ENCODE measurements at places on chromosomes 6 and 20.

DNA sequence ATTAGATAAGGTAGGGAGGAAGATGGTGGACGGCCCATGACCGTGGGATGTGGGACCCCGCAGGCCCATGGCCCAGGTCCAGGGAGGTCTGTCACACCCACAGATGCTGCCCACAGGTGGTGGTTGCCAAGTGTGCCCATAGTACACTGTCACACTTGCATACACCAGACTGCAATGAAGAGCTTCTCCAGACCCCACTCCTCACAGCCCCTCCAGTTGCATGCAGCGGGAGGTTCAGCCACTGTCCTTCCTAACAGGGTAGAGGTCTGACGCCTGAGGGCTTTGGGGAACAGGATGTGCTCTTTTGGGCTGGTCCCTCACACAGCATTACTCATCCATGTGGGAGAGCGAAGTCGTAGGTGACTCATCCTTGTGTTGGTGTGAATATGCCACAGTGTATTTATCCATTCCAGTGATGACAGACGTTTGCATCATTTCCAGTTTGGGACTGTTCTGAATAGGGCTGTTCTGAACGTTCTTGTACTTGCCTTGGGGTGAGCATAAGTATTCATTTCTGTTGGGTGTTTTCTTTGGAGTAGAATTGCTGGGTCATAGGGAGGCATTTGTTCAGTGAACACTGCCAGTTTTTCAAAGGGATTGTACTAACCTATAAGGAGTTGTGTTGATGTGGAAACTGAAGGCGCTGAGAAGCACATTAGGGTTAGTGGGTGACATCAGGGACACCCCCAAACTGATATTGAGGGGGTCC, 10.1 kb upstream of the PYGB start:
- DNase-seq = peak; percentile 99

- DNase-seq = no peak
Measured at GRCh38 chr6:23097566-23097965, 528.2 kb downstream of the HDGFL1 start.

- no peak for DNase-seq
Measured at GRCh38 chr20:37992802-37993409, 40.4 kb downstream of the TTI1 start.

- no peak for DNase-seq
Measured at GRCh38 chr6:24188578-24189080, 62.6 kb downstream of the NRSN1 start.

GRCh38 chr6:7591770-7592169, 1.8 kb downstream of the SNRNP48 start:
- no peak for DNase-seq

GRCh38 chr6:89048985-89049384, 31.6 kb upstream of the PNRC1 start:
- DNase-seq = no peak

- no peak for DNase-seq
Measured at GRCh38 chr6:35047265-35048011, 93.7 kb downstream of the TCP11 start.

DNA sequence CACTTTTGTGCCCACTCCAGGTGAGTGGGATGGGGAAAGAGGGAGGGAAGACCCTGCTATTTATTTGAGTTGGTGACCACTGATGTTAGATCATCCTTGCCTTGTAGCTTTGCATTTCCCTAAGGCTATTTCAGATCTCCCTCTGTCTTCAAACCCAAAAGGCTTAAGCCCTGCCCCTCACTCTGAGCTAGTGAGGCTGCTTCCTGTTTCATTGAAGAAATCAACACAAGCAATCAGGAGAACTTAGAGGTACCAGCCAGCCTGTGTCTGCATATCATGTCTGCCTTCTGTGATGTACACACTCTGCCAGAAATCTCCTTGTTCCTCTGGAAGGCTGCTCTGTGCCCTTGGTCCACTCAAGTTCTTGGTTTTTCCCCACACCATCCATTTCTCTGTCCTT, 135.3 kb downstream of the ARID1B start:
- no peak for DNase-seq

DNA sequence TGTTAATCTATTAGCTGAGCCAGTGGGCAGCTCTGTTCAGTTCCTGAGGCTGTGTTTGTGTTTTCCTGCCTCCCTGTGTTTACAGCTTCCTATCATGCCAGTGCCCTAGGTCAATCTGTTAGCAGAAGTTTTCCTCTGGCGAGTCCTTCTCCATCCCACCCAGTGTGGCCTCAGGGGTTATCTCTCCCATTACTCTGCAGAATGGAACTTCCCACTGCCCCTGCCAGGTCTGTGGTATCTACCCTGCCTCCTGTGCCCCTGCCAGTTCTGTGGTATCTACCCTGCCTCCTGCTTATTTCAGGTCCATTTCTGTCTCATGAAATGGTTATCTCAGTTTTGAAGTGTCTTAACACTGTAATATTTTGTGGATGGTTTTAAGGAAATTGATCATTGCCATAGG, 63.1 kb downstream of the SLX4IP start:
- no peak for DNase-seq

DNA sequence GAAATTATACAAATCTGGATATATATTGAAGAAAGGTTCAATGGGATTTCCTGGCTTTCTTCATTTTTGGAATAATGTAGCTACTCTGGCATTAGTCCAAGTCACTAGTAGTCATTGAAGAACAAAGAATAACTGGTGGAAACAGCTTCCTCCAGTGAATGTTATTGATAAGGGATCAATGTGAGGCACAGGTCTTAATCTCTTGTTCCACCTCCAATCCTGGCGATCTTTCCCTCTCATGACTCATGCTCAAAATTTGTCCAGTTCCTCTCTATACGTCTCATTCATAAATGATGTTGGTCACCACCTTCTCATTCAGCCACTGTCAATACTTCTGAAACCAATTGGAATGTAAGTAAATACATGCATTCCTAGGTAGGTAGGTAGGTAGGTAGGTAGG, 185.0 kb upstream of the BMP2 start:
- no peak for DNase-seq

DNA sequence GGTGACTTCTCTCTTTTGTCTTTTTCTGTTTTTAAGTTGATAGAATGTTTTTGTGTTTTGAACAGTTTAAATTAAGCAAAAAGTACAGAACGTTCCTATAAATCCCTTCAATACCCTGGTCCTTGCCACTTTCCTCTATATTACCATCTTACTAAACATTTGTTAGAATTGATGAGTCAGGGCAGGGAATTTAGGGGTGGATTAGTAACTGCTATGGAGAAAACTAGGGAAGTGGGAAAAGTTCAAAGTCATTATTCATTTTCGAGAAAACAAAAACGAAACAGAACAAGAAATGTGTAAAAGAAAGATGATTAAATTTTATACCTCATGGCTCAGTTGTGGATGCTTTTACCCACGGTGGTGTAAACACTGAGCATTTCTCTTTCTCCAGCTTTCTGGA, 240.4 kb upstream of the SULF2 start:
- DNase-seq = no peak

GRCh38 chr6:136958168-136958567, 36.1 kb downstream of the SLC35D3 start:
- DNase-seq = no peak

- DNase-seq = no peak
Measured at GRCh38 chr6:54695815-54696214, 150.8 kb upstream of the FAM83B start.

GRCh38 chr20:3995067-3995748, 20.1 kb downstream of the RNF24 start:
- no peak for DNase-seq

- DNase-seq = no peak
Measured at GRCh38 chr6:111846492-111847409, 26.5 kb downstream of the FYN start.

GRCh38 chr6:165618241-165618640, 44.8 kb downstream of the PDE10A start:
- DNase-seq = no peak

- DNase-seq = peak; percentile 85
Measured at GRCh38 chr20:11891776-11892545, 25.7 kb upstream of the BTBD3 start.

- no peak for DNase-seq
Measured at GRCh38 chr6:54621285-54621684, 225.3 kb upstream of the FAM83B start.

Data from SW 1271 (cell line).